ENCODE measurements at places on chromosomes 3 and 15.

DNA sequence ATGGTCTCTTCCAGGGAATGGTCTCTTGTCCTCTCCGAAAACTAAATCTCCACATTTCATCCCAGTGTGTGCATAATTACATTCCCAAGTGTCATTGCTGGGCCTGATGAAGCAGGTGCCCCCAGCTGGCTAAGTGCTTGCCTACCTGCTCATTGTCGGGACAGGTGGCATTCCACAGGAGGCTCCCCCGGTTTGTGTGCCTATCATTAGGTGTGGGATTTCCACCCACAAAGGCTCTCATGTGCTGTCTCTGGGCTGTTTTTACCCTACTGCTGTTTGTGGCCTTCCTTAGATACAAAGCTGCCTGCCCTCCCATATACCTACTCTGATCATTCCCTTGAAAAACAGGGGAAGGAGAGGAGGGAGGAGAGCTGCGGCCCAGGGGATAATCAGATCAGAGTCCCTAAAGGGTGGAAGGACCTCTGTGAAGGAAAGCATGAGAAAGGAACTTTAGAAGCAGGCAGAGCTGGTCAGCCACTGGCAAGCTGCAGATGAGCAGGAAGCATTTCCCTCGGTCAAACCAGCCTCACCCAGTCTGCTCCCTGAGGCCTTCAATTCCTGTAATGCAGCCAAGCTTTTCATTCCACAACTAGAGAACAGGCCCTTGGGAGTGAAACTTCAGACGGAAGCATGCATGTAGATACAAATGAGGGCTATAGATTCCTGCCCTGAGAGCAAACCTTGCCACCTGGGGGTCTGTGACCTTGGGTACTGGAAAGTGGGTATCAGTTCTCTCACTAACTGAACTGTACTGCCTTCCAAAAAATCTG lies 60.7 kb upstream of the HEG1 start:
- DNase-seq = no peak

DNA sequence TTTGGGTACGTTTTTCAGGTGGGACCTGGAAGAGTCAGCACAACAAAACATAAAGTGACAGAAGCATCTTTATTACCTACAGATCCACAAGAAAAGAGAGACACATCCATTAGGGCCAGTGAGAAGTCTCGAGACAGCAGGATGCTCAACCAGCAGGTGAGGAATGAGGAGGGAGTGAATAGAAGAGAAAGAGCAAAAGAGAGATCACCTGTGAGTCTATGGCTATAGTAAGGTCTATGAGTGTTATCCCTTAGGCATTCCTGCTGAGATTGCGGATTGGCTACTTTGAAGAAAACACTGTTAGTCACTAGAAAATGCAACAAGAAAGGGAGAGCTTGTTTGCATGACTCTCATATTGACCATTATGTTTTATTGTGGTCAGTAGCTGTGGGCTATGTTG lies 1556.2 kb upstream of the GBE1 start:
- DNase-seq = no peak

DNA sequence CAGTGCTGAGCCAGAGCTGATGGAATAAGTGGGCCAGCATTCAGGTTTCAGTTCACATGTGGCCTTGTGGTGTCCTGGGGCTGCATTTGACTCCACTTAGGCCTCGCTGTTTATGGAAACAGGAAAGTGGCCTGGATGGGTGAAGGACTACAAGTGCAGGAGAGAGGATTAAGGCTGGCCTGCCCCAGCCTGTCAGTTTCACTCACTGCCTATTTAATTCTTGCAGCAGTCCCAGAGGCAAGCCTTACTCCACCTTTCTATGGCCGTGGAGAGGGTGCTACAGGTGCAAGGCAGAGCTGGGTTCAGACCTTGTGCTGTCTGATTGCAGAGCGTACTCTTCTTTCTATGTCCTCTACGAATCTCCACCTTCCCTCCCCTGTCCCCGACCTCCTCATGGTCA lies 37.7 kb downstream of the ABHD17C start:
- DNase-seq = no peak

DNA sequence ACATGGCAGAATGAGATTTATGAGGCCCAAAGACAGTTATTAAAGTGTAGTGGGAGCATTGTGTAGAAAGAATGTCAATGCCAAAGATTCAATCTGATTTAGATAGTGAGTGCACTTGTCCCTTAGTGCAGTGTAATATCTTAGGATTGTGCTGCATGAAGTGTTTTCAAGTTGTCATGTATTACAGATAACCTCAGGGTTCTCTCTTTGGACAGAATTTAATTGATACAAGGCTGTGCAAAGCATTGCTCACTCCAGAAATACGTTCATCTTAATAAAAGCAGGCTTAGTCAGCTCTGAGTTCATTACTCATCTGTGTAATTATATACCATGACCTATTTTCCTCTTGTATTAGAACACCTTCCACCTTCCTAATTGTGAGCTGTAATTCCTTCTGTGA lies 16.0 kb upstream of the GPR171 start:
- no peak for DNase-seq

- no peak for DNase-seq
These were observed 54.7 kb downstream of the B3GNT5 start for GRCh38 chr3:183307749-183308148.

DNA sequence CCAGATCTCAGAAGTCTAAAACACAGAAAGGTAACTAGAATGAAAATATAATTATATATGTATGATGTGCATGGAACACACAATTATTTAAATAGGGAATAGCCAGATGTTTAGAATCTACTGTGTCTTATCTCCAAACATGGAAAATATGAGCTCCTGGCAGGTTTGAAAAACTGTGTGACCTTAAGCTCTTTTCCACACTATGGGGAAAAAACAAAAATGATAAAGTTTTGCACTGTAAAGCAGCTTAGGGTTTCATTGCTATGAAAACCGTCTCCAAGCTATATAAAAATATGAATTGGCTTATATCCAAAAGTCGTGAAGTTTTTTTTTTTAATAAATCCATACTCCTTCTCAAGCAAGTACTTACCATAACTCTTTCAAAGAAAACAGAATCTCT lies 159.8 kb downstream of the ERC2 start:
- DNase-seq = no peak

GRCh38 chr3:110459021-110459420 lies 612.6 kb upstream of the NECTIN3 start:
- no peak for DNase-seq

GRCh38 chr3:5231487-5231886 lies 44.0 kb downstream of the EDEM1 start:
- no peak for DNase-seq

- DNase-seq = no peak
These were observed 42.2 kb downstream of the MUC4 start for GRCh38 chr3:195769551-195769950.
